ENCODE measurements at places on chromosomes 13 and 19.

GRCh38 chr19:10730932-10731331, 13.1 kb downstream of the DNM2 start:
- DNase-seq: no peak

DNA sequence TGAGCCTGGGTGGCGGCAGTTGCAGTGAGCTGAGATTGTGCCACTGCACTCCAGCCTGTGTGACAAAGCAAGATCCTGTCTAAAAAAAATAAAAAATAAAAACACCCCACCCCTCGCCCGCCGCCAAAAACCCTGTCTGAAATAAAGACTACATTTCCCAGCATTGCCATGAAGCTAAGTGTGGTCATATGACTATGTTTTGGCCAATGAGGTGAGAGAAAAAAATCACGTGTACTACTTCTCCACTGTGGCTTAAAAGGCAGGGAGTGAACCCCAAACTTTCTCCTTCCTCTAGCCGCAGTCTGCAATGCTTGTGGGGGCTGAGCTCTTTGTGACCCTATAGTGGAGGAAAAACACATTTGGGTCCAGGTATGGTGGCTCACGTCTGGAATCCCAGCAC, 54.9 kb downstream of the COLGALT1 start:
- DNase-seq: no peak

DNA sequence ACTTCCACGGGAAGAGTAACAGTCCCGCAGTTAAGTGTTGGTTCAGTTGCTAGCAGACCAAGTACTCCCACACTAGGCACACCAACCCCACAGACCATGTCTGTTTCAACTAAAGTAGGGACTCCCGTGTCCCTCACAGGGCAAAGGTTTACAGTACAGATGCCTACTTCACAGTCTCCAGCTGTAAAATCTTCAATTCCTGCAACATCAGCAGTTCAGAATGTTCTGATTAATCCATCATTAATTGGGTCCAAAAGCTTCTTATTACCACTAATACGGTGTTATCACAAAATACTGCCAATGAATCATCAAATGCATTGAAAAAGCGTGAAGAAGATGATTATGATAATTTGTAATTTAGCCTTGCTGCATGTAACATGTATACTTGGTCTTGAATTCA, 95.8 kb downstream of the URI1 start:
- no peak for DNase-seq

DNA sequence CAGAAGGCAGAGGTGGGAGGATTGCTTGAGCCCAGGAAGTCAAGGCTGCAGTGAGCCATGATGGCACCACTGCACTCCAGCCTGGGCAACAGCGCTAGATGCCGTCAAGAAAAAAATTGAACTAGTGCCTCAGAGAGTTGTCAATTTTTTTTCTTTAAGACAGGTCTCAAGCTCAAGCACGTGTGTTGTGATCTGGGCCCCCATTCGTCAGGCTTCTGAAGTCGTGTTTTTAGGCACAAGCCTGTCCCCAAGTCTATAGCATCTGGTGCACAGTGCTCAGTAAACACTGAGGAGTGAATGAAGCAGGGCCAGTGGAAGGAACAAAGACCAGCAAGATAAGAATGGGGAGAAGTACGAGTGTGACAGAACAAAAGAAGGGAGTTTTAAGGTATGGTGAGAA, 23.7 kb upstream of the LAMP1 start:
- no peak for DNase-seq

DNA sequence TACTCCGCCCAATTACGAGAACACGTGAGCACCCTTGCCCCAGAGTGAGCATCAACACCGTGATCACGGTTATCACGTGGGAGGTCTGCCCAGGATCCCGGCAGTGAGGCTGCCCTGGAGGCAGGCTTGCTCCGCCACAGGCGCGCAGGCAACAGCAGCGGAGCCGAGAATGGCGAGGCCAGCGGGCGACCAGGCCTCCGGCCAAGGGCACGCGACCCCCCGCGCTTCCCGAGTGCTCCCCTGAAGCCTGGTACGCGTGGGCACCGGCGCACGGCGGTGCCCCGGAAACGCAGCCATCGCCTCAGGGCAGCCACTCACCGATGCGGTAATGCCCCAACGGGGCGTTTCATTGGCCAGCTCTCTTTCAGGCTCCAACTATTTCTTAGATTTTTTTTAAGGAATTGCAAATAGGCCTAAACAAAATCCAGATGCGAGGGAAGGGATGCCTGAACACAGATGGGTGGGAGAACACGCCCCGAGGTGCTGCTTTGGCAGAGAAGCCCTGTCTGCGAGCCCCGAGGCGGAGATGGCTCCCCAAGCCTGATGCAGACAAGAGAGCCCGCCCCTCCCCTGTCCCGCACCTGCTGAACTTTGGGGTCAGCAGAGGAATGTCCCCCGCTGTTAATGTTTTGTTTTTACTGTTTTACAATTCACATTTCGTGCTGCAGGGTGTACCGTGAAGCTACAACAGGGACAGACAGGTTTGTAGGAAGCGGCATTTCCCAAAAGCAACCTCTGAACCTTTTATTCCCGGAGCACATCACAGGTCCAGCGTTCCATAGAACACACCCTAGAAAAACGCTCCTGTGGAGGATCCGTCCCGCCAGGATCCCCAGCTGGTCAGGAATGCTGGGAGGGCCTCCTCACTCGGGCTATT, 132.7 kb downstream of the ZDHHC20 start:
- no peak for DNase-seq

GRCh38 chr19:43470288-43470687, 4.9 kb upstream of the LYPD3 start:
- no peak for DNase-seq

DNA sequence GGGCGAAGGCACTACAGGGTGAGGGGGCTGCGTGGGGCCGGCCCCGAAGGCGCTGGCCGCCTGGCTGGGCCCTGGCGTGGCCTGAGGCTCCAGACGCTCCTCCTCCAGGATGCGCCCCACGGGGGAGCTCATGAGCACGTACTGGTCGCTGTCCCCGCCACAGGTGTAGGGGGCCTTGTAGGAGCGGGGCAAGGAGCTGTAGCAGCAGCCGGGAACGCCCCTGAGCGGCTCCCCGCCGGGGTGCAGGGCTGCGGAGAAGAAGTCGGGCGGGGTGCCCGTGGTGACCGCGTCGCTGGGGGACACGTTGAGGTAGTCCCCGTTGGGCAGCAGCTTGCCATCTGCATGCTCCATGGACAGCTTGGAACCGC, 3.0 kb downstream of the IRS2 start:
- peak; percentile 51 for DNase-seq

- no peak for DNase-seq
Observed at GRCh38 chr13:27654816-27655215, 33.1 kb downstream of the POLR1D start.

DNA sequence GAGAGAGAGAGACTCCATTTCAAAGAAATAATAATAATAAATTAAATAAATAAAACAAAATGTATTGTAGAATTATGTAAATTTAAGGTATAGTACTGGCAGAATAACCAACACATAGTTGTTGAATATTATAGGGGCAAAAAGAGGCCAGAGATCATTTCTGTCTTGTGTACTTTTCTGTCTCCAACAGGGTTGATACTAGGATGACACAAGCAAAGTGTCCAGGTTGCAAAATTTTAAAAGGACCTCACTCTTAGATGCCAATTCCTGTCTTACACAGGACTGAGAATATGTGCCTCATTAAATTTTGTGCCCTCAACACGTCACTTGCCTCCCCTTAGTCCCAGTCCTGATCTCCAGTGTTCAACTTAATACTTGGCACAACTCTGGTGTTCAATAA, 2.2 kb upstream of the AP2S1 start:
- DNase-seq: no peak

DNA sequence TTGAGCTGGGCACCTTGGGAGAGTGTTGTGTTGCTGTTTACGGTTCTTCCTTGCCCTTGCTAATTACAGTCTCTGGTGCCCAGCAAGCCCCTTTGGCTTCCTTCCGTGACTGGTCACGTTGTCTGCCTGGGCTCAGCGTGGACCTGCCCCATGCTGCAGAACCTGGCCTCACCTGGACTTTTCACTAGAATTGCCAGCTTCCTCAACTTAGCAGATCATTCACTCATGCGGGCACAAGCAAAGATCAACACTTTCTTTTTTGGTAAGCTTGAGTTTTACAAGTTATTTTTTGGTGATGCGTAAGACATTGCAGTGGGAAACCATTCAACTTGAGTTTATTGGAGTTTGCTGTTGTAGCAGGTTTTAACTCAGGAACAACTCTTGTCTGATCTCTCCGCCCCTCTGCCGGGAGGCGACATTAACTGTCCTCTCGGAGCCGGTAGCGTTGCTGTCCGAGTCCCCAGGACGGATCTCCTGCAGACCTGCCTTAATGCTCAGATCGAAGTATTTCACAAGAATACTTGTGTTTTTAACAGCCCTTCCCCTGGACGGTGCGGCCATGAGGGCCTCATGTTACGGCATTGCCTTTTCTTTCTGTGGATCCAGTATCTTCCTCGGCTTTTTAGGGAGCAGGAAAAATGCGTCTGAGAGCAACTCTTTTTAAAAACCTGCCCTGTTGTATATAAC, 15.7 kb upstream of the TEX29 start:
- DNase-seq: no peak

DNA sequence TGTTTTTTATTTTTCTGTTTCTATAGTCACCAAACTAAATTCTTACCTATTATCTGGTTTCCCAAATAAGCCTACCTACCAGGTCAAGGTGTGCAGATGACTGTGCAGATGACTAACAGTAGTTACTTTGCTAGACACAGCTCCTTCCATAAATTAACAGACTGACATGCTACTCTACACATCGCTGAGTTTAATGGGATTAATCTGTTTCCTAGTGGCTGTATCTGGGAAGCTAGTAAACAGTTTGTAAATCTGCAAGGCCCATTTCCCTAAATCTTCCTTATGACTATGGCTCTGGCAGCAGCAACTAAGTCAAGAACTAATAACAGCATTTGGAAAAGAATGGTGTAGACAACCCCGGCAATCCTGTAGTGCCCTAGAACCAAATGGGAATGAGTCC, 27.9 kb downstream of the MIPEP start:
- DNase-seq: no peak

DNA sequence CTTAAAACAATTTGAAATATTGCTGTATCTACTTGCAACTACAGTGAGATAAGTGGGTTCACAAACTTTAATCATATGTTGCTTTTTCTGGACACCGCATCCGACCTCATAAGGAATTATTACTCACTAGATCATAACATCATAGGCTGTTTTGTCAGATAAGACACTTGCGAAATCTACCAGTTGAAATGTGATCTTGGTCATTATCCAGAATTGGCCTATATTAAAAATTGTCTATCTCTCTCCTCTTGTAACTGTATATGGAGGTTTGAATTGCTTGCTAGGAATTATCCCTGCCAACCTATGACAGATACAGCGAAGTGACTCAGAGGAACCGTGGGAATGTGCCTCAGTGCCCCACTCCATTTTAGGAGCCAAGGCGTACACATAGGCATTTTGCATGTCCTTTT, 117.0 kb upstream of the POSTN start:
- no peak for DNase-seq
